Stimulated activated CD8-positive, alpha-beta memory T cell treated with anti-CD3 and anti-CD28 coated beads, Interleukin-4, amount 100 ng/mL, for 1 hour (primary cell): ENCODE measurements at places on chromosomes 5 and 9.

DNA sequence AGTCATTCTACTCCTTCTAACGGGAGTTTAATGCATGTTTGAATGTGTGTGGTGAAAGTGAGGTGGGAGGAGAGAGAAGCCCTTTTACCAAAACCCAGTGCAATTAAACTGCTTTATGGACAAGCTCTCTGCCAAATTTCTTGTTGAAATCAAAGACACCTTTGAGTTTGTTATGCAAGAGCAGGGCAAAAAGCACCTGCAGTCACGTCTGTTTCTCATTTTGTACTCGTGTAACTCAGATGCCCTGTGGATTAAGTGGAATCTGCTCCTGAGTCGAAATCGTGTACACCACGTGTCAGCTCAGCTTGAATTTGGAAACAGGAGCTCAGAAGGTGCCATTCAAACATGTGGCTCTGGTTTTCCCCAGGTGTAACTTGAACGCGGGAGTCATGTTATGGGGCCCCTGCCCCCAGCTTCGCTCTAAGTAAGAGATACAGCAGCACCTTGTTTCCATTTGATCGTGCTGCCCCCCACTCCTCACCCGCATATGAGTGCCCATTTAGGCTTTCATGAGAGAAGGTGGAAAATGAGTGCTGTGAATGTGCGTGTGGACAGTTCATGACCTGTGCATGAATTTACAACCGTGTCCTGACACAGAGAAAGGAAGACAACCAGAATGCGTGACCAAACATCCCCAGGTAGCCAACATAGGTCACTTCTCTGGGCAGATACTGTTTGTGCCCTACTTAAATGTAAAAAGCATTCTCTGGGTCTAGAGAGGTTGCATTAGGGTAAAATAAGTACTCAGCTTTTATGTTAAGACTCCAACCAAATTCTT is 347.0 kb upstream of the SLC30A5 start:
- no peak for DNase-seq

DNA sequence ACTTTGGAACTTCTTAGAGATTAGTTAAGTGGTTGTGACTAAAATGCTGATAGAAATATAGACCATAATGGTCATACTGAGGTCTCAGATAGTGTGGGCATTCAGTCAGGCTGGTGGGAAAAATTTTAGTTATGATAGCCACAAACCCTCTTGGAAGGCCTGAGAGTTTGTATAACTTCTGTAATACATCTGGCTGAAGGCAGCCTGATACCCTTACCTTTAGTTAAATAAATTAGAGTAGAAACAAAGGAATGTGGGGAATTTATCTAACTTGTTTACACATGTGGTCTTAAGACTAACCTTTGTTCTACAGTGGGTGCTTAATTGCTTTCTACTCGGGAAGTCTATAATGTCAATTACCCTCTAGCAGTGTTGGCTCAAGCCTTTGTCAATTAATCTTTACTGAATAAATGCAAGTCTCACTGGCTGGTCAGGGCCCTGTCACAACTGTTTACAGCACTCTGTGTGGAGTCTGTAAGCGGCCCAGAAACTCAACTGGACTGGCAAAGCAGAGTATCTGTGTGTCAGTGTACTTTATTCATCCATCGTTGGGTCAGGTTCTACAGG is 184.0 kb downstream of the FBXO4 start:
- DNase-seq, result no peak

DNA sequence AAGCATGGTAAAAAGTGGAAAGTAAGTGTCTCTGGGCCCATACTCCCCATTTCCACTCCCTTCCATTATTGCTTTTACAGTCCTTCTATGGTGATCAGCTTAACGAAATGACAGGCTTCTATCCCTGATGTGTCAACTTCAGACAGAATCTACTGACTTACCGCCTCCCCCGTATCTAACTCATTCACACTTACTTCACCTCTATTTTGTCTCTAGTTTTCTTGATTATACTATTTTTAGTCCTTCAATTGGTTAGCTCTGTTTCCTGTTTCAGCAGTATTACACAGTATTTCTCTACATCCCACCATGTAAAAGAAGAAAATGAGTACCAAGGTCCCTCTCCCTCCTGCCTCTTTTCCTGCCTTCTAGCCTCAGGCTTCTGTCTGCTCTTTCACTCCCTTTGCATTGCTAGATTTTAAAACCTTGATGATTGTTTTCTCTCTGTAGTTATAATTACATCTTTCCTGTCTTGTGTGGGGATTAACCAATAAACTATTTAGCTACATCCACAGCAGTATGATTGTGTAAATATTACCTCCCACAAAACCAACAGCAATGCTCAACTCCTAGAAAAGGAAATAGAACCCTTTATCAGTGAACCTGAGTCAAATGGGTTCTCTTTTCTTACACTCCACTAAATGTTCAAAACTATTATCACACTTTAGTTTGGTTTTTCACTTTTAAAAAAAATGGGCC is 53.4 kb downstream of the GNAQ start:
- no peak for DNase-seq

- no peak for DNase-seq
These were observed 117.9 kb upstream of the FST start for GRCh38 chr5:53362521-53362941.

DNA sequence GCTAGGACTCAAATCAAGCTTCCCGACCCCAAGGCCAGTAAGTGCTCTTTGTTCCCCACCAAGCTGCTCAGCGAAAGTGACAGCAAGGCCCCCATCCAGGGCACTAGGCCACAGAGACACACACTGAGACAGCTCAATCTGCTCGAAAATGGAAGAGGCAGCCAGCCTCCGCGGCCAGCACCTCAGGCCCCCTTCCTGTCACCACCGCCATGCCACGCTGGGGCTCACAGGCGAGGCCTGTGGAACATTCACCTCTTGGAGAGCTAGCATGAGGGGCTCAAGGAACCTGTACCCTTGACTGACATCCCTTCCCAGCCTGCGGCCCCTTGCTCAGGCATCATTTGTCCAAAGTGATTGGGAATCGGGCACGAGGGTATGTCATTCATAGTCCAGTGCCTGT is 71.4 kb downstream of the PAX5 start:
- DNase-seq, result no peak

DNA sequence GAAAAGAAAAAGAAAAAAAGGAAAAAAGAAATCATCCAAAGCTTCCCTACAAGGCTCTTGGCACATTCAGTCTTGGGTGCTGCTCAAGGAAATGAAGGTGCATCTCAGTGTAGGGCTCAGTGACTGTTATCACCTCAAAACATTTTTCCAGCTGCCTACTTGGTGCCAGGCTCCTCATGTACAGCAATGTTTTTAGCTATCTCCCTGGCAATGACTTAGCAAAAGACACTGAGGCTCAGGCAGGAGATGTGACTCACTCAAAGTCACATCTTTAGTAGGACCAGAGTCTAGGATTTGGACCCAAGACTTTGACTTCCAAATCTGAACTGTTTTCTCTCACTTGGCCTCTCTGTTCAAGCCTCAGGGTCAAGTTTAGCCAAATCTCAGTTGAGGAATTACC is 264.2 kb downstream of the CRB2 start:
- no peak for DNase-seq

- DNase-seq, result no peak
These were observed 14.0 kb downstream of the FGFR4 start for GRCh38 chr5:177100714-177101121.

DNA sequence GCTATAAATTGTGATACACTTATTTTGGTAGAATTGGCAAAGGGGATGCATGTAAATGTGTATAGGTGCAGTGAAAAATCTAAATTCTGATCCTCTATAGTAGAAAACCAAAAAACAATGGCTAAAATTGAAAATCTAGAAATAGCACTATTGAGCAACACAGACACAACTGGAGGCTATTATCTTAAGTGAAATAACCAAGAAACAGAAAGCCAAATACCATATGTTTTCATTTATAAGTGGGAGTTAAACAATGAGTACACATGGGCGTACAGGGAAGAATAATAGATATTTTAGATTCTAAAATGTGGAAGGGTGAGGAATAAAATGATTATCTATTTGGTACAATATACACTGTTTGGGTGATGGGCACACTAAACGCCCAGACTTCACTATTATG is 183.2 kb upstream of the TUSC1 start:
- DNase-seq, result no peak

GRCh38 chr5:65663804-65664521 is 39.1 kb downstream of the SHLD3 start:
- DNase-seq, result no peak

GRCh38 chr9:104795857-104796256 is 31.9 kb downstream of the NIPSNAP3B start:
- no peak for DNase-seq
